ENCODE measurements at places on chromosomes 2 and 18. TPM values are rescaled to one million over a fixed set of nuclear protein-coding genes. Genes with fewer than 3 reads are reported as not detected.

GALNT13 gene
- 2.3 TPM for polyA plus RNA-seq

RESP18 gene
- not detected for polyA plus RNA-seq

YIPF4 gene
- polyA plus RNA-seq, result 73.4 TPM

RNF25 gene
- 53.9 TPM for polyA plus RNA-seq

OTOS gene
- 0.55 TPM for polyA plus RNA-seq

TOGARAM2 gene
- polyA plus RNA-seq, result 0.75 TPM

RFX8 gene
- polyA plus RNA-seq, result 1.1 TPM

GCG gene
- polyA plus RNA-seq, result not detected

GAL3ST2 gene
- polyA plus RNA-seq, result 0.13 TPM

CFAP210 gene
- 3.1 TPM for polyA plus RNA-seq

ANKRD30B gene
- polyA plus RNA-seq, result 0.13 TPM

FBLN7 gene
- polyA plus RNA-seq, result 13.9 TPM

MC5R gene
- 0.17 TPM for polyA plus RNA-seq

CD302 gene
- polyA plus RNA-seq, result 15.4 TPM

LINC00305 gene
- 2.3 TPM for polyA plus RNA-seq

TMEFF2 gene
- 23.2 TPM for polyA plus RNA-seq

GKN2 gene
- not detected for polyA plus RNA-seq

CYP26B1 gene
- polyA plus RNA-seq, result 15.5 TPM

TGIF1 gene
- polyA plus RNA-seq, result 92.4 TPM

CYP27C1 gene
- polyA plus RNA-seq, result 9.5 TPM

SNTG2 gene
- polyA plus RNA-seq, result 1.9 TPM

RAB6C gene
- 0.85 TPM for polyA plus RNA-seq

APCDD1 gene
- polyA plus RNA-seq, result 128 TPM

MC2R gene
- not detected for polyA plus RNA-seq

SCYGR6 gene
- not detected for polyA plus RNA-seq

UGT1A8 gene
- polyA plus RNA-seq, result 0.06 TPM
